Activated T-helper 1 cell treated with anti-CD3 and anti-CD28 coated beads, Interleukin-12 subunit alpha, Interleukin-12 subunit beta, Interleukin-2, Interleukin-4 antibody, amounts not matched to agents 30 ng/mL and 10 ng/mL and 1 ng/mL, durations not matched to agents 14 hours and 24 hours and 36 hours (primary cell): ENCODE measurements at places on chromosomes 7 and 10. TPM values are rescaled to one million over a fixed set of nuclear protein-coding genes. Genes with fewer than 3 reads are reported as not detected.

DNA sequence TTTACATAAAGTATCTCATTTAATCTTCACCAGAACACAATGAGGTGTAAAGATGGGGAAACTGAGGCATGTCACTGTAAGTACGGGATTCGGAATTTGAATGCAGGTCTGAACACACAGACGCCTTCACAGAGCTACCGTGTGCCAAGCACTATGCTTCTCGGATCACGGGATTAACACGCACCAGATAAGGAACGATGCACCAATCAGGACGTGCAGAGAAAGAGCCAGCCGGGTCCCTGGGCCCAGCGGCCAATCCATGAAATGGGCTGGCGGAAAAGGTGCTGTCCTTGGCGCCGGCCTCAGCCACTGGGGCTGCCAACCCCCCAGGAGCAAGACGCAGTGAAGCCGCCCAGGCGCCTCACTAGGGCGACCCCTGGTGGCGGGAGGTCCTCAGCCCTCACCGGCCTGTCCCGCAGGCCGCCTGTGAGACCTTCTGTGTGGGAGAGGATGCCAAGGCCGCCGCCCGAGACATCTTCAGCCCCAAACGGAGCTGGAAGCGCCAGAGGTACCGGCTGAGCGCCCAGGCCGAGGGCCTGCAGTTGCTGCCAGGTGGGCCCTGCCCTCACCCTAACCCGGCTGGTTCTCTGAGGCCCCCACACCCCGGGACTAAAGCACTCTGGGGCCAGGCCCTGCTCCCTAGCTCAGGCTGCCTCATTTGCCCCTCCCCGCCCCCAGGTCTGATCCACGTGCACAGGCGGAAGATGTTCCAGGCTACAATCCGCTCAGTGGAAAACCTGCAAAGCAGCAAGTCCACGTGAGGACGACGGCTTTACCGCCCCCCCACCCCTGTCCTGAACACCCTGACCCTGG lies 15.6 kb downstream of the ATG9B start:
- peak; percentile 71 for DNase-seq

- DNase-seq = no peak
Measured at GRCh38 chr7:70338015-70338414, 739.7 kb downstream of the AUTS2 start.

DNA sequence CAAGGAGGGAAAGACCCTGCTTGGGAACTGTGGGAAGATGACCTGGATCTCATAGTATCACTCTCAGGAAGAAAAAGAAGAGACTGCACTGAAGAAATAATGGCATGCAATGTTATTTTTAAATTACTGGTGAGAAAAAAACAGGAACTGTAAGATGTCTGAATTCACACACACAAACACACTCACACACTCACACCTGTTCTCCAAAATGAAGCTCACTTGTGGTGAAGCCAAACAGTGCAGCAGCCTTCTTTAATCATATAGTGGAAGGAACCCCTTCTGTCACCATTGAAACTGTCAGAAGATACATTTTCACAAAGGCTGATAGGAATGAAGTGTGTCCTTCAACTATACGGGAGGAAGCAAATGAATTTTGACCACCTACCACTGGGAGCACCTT lies 156.5 kb upstream of the GHITM start:
- no peak for DNase-seq

GRCh38 chr10:24168258-24169170 lies 40.4 kb upstream of the KIAA1217 start:
- no peak for DNase-seq

- DNase-seq = no peak
Measured at GRCh38 chr7:94338921-94339371, 55.7 kb upstream of the COL1A2 start.

The CHAT gene
- 0.54 and 0.83 TPM in 2 replicates for total RNA-seq

The UTF1 gene
- 0.17 TPM in 1 of 2 replicates, not detected in the other for total RNA-seq

DNA sequence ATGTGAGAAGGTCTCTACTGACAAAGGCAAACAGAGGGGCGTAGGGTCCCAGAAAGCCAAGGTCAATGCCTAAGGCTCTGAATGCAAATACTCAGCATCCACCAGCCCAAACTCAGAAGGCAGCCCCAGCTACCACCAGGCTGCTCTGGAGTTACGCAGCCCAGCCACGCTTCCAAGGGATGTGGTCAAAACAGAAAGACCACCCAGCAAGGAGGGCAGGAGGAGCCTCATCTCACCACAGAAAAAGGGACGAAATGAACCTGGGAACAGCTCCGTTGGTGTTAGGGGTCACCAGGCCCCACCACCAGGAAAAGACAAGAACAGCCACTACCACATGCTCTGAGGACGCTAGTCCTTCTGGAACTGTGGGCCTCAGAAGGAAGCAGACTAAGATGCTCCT lies 65.1 kb downstream of the CTBP2 start:
- no peak for DNase-seq

The SFTPD gene
- total RNA-seq = not detected in 2 replicates

GRCh38 chr7:98831641-98832221 lies 38.1 kb downstream of the TMEM130 start:
- peak; percentile 5 for DNase-seq

The PARG gene
- 35.8 and 38.2 TPM in 2 replicates for total RNA-seq

DNA sequence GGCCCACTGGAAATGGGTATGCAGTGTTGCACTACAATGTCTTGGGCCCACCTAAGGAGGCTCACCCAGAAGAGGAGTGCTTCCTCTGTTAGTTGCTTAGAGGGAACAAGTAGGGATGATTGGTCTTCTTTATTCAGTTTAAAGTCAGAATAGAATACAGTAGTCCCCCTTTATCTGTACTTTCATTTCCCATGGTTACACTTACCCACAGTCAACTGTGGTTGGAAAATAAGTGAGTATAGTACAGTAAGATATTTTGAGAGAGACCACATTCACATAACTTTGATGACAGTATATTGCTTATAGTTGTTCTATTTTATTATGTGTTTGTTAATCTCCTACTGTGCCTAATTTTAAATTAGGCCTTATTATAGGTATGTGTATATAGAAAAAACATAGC lies 151.4 kb downstream of the COL28A1 start:
- DNase-seq = no peak

The PNLIP gene
- not detected in 2 replicates for total RNA-seq

The TLX1 gene
- not detected in 2 replicates for total RNA-seq

GRCh38 chr7:50954245-50954644 lies 171.5 kb upstream of the GRB10 start:
- no peak for DNase-seq

DNA sequence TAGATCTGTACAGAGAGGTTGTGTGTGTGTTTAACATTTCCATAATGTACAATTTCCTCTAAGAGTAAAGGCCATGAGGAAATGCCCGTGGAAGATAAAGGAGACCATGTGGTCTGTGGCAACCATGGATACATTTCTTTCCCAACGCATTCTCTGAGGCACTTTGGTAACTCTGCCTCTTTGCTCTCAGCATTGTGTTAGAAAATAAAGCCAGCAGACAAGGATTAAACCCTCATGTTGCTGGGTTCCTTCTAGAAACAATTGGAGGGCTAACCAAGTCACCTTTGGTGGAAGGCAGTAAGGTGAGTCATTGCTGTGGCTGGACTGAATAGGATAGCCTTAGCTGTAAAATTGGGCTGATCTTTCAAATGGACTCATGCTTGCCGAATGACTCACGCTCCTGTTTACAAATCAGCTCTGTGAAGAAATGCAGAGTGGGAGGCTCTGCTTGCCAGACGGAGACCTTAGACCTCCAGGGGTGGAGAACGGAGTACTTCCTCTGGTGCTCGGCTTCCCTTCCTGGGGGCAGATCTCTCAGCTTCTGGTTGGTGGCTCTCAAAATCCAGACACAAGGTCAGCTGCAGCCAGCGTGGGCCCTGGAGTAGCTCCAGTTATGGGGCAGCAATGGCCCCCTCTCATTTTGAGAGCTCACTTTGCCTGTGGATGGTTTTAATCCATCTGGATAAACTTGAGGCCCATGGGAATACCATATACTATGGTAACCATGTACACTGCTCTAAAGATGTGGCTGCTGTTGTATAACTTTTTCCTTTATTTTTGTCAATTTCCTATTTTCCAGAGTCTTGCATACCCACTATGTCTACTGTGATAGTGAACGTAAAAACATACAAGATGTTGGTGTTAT lies 137.3 kb downstream of the TCF7L2 start:
- DNase-seq = no peak

GRCh38 chr7:156625580-156625979 lies 15.0 kb upstream of the RNF32 start:
- peak; percentile 35 for DNase-seq

The TMEM270 gene
- not detected in 2 replicates for total RNA-seq

GRCh38 chr7:55237156-55237893 lies 127.8 kb upstream of the LANCL2 start:
- no peak for DNase-seq

DNA sequence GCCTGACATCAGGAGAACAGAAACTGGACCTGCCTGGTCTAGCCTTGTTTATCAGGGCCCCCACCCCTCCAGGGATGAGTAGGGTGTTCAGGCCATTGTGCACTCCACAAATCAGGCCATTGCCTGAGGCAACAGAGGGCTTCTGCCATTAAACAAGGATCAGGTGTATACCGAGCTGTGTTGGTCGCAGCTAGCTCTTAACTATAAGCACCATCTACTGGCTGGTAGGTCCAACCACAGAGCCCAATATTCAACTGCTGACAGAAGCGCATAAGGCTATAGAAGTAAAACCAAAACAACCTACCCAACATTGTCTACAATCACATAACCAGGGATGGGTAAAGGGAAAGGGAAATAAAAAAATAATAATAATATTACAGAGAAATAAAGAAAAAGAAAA lies 451.7 kb upstream of the TEX47 start:
- DNase-seq = no peak

DNA sequence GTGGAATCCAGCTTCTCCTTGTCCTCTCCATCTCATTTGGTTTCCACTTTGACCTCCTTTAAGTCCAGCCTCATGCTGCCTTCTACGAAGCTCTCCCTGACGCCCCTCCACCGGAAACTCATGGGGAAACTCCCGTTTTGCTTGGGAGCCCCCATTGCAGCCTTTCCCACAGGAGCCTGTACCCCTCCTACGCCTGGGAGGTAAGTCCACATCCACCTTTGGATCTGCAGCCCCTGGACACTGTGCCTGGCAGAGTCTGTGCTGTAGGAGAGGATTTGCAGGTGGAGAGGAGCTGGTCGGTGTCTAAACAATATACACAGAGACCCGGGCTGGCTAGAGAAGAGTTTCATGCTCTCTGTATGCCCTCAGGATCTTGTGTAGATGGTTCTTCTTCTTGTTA lies 296.1 kb downstream of the GLRX3 start:
- no peak for DNase-seq

The KCNH2 gene
- 0.20 and 0.49 TPM in 2 replicates for total RNA-seq

DNA sequence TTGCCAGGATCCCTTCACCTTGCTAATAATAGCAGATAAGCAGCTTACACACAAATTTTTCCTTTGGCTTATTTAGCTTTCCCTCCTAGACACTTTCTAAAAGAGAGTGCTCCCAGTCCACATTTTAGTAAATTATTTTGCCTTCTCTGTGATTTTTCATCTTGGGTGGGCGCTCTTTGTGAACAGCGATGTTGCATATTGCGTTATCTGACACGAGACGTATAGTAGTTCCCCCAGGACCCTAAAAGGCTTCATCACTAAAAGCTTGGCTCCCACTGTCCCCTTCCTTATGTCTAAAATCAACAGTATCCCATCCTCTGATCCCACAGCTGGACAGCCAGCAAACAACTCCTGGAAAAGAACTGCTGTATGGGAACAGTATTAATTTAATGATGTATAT lies 232.9 kb downstream of the DYNC1I1 start:
- DNase-seq = no peak

GRCh38 chr10:82934429-82934828 lies 1059.4 kb downstream of the NRG3 start:
- DNase-seq = no peak

- DNase-seq = no peak
Measured at GRCh38 chr10:128657548-128657947, 531.3 kb upstream of the MKI67 start.
